ENCODE measurements at places on chromosomes 5 and 9.

DNA sequence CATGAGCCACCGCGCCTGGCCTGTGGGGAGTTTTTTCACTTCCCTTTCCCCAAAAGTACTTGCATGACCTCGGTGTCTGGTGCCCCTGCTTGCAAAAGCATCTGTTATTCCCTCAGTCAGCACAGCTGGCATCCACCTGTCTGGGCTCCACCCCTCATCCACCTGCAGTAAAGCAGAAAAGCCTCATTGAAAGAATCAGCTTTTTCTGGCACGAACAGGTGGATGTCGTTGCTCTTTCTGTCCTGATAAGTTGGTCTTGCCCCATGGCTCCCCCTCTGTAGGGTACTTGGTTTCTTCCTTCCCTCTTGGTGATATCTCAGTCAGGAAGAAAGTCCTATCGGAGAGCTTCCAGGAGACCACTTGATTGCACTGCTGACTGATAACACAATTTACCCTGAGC lies 37.4 kb downstream of the WWC1 start:
- DNase-seq = no peak

GRCh38 chr5:93078082-93079038 lies 502.7 kb downstream of the NR2F1-AS1 start:
- no peak for DNase-seq

GRCh38 chr9:126430124-126430523 lies 103.5 kb downstream of the MVB12B start:
- no peak for DNase-seq

GRCh38 chr5:16727755-16728325 lies 111.0 kb upstream of the RETREG1 start:
- no peak for DNase-seq

DNA sequence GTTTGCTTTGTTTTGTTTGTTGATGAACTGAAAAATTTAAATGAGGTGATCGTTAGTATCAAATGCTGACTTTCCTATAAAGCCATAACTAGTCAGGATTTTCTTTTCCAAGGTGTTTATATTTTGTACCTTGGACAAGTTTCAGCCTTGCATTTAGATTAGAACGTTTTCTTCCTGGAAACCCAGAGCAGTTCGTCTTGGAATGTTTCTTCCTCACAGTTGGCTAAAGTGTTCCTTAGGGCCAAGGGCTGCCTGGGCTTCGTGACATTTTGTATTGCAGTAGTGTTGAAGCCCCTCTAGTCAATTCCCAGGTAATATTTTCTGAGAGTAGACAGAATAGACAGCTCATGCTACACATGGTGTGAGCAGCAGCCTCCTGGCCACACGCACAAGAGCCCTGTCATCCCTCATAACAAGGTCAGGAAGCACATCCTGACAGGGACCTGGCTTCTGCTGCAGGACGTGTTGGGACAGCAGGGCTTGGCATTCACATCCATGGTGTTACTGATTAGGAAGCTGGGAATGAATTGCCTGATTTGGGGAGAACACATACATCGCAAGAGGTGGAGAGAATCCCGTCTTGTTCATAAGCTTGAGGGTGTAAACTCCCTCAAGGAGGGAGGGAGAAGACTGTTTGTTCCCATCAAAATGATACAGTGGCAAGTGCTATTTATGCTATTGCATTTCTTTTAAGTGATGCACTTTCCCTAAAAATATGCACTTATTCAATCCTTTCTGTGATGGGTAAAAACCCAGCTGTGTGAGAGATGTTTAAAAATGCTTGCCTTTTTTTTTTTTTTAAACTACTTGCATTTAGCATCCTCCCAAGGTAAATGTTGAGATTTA lies 31.7 kb downstream of the FUBP3 start:
- no peak for DNase-seq

Measured in stimulated activated CD8-positive, alpha-beta memory T cell treated with anti-CD3 and anti-CD28 coated beads, Interleukin-7, amount 100 ng/mL, for 1 hour (primary cell).